ENCODE measurements at places on chromosomes 2 and 18.

GRCh38 chr18:44548291-44549221 lies 132.1 kb upstream of the SETBP1 start:
- DNase-seq = no peak

DNA sequence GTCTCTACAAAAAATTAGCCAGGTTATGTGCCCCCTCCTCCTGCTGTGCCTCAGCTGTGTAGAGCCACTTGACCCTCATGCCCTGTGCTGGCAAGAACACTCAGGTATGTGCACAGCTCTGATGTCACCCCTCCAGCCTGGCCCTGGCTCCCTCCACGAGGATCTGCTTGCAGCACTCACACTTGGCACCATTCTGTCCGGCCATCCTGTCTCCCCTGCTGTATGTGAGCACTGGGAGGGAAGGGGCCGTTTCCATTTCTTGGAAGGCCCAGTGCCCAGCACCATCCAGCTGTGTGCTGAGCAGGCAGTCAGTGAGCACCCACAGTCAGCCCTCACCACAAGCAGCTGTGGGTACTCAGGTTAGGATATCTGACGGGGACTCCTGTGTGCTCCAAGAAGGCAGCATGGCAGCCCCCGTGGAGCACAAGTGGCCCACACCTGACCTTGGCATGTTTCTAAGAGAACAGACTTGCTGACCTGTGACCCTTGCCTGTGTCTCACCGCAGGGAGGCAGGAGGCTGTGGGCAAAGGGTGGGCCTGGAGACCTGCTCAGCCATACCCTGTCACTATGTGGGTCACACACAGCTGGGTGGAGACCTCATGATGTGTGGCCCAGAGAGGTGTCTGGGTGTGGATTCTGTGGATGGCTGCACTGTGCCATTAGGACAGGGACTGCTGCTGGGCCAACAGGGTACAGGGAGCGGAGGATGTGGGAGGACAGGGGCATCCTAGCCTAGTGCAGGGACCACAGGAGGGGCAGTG lies 31.5 kb downstream of the USP34 start:
- no peak for DNase-seq

DNA sequence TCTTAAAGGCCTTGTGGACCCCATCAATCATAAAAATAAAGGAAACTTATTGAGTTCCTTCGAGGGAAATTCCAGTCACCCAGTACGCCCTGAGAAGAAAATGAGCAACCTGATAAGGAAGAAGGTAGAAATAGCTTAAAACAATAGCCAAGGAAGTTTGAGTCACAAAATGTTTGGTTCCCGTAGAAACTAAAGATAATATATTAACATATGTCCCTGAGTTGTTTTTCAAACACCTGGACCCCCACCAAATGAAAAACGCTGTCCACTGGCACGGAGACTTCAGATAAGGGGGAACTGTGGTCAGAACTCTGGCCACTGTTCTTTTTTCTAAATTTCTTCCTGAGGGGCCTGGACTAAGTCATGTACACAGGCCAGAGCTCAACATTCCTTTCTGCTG lies 669.1 kb downstream of the ADCYAP1 start:
- DNase-seq = no peak

DNA sequence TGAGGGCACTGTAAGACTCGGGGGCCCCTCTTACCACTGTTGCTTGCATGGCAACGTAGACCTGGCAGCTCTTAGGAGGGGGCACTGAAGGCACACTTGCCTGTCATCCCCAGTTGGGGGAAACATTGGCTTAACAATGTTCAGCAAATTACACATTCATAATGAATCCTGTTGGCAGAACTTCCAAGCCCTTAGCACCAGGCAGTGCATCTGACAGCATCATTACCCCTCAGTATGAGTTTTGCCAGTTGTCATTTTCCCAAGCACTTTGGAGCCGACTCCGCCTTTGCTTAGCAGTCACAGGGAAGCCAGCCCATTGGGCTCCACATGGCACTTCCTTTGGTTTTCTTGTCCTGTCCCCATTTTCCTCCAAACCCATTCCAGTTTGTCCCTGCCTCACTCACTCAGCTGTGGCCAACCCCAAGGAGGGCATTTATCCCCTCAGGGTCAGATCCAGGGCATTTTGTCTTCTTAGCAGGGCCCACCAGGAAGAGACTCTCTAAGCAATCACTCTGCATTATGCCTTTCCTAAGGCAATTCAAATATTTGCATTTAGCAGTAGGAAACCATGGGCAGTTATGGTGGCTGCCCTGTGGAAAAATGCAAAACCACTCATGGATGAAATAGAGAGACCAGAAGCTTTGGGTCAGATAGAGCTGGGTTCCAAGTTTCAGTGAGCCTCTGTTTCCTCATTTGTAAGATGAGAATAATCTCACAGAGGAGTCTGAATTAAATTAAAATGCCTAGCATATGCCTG lies 73.9 kb downstream of the VSNL1 start:
- peak; percentile 79 for DNase-seq

DNA sequence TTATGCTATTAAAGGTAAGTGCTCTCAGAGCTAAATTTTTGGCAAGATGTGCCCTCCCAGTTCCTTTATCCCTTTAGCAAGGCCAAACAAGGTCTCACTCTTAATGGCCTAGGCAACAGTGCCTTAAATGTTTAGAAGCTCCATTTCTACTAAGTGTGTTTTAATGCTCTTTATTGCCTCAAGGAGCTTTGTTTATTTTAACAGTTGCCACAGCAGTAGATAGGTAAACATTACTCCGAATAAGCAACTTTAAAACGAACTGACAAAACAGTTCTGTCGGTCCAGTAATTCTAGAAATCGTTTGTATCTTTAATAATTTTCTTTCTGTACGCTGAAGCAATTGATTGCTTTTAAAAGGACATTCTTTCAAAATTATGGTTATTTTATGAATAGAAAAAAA lies 74.5 kb downstream of the PIEZO2 start:
- DNase-seq = no peak

GRCh38 chr2:74426181-74426758 lies 4.7 kb downstream of the WDR54 start:
- no peak for DNase-seq

- DNase-seq = no peak
Observed at GRCh38 chr2:40109381-40109780, 330.3 kb upstream of the THUMPD2 start.

GRCh38 chr18:54250846-54251261 lies 18.5 kb upstream of the POLI start:
- DNase-seq = no peak

GRCh38 chr18:26406854-26407517 lies 141.4 kb downstream of the KCTD1 start:
- peak; percentile 93 for DNase-seq

- DNase-seq = no peak
Observed at GRCh38 chr2:222269132-222269531, 29.7 kb downstream of the PAX3 start.

- DNase-seq = no peak
Observed at GRCh38 chr2:10759151-10759714, 37.8 kb downstream of the ATP6V1C2 start.

DNA sequence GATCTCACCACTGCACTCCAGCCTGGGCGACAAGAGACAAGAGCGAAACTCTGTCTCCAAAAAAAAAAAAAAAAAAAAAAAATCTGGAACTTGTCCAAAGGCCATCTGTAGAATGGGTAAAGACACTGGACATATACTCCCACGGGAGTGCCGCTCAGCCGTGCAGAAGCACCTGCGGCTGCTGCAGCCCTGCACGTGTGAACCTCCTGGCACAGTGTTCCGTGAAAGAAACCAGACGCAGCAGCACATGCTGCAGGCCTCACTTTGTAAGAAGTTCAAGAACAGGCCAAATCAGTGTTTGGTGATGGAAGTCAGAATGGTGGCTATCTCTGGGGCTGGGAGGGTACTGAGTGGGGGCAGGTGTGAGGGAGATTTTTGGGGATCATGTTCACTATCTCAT lies 6.5 kb downstream of the CHRND start:
- DNase-seq = no peak

DNA sequence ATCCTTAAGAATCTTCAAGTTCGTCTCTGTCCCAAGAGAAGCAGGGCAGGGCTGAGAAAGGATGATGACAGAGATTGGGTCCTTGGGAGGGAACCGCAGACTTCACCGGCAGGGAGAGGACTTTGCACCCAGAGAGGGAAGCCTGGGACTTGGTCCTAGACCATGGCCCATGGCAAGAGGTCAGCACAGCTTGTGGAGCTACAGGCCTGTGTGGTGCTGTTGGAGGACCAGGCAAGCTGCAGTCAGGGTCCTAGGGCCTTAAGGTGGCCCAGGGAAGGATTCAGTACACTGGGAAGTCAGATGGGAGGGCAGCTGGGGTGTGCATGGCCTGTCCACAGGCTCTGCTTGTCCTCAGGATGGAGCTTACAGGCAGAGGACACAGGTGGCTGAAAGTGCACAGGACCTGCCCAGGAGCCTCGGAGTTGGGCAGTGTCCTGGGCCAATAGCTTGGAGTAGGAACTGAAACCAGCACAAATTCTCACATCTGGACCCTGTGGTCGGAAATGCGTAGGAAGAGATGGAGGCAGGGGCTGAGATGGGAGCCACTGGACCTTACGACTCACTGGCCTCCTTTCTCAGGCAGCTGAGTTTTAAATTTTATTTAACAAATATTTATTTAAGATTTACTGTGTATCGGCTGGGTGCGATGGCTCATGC lies 56.4 kb upstream of the TCF7L1 start:
- DNase-seq = no peak

DNA sequence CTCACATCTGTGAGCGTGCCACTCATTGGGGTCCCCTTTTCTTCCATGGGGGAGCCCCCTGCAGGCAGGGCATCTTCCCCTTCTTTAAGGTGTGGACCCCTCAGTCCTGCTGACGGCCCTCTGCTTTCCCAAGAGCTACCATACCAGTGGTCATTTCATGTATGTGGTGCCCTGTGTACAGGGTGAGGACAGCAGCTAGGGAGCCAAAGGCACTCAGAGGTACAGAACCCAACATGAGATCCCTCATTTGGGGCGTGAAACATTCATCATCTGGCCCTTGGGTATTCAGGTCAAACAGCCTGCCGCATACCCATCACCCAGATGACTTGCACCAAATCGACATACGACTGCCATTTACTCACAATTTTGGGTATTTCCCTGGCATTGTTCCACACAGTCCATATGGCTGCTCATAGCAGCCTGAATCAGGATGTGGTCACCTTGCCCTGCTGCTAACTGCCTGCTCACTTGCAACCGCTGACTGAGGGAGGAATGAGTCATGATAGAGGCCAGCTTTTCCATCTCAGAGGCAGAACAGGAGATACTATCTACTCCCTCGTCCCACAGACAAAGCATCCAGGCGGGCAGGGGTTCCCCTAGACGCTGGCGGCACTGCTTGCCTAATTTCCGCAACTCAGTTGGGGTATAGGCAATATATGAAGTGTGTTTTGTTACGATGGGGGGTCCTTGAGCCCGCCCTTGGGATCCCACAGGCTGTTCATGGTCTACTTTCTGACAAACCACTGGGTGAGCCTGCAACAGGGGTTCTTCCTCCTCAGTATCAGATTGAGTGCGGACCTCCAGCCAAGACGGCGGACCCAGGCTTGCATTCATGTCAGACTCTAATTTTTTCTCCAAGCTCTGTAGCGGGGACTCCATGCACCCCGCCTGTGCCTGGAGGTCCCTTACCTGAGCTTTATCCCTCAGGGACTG lies 228.6 kb downstream of the SATB2 start:
- no peak for DNase-seq

GRCh38 chr2:35114765-35115164 lies 1240.8 kb upstream of the CRIM1 start:
- DNase-seq = no peak

GRCh38 chr2:932320-933115 lies 18.1 kb upstream of the SNTG2 start:
- DNase-seq = no peak

DNA sequence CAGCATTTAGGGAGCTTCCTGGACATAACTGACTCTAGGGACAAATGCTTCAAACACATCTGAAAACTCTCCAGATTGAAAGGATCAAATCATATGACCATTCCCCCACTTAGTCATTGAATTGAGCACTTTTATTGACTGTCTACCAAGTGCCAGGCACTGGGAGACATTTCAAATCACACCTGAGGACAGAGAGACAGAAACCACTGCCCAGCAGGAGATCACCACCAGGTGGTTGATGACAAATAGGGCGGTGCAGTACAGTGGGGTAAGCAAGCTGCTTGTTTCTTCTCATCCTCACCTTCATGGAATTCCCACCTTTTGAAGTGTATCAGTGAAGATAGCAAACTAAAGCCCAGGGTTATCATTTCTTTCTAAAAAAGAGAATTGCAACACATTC lies 19.0 kb upstream of the CXCR4 start:
- no peak for DNase-seq

GRCh38 chr2:203637471-203638167 lies 68.8 kb upstream of the CD28 start:
- DNase-seq = no peak

DNA sequence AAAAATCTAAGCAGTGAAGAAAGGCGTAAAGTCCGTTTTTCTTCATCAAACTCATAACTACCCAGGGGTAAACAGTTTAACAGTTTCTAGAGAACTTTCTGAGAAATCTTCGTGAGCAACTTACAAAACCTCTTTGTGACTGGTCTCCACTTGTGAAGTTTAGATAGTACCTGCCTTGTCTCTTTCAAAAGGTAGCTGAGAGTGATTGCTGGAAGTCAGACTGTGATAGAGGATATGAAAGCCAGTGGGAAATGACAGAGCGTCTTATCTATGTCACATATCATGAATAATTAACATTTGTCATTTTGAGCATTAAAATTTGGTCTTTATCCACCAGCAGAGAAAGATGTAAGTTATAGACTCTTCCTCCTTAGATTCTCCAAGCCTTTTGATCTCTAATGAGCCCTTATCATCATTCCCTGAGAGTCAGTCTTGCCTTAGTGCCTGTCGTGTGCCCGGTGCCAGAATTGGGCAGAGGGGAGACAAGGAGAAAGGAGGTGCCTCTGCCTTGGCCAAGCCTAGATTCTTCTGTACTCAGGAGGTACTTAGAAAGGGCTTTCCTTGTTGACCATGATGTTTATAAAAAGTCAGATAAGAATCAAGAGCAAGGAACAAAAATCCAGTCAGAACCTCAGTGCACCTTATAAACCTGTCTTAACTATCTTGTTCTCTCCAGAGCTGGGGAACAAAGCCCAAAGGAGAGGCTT lies 205.1 kb upstream of the EPAS1 start:
- DNase-seq = no peak

GRCh38 chr18:34947711-34948125 lies 93.5 kb upstream of the MAPRE2 start:
- no peak for DNase-seq

- no peak for DNase-seq
Observed at GRCh38 chr2:239826786-239827522, 198.2 kb downstream of the NDUFA10 start.

All from NCI-H526 (cell line).